Upper lobe of right lung (tissue), 1 donor: ENCODE measurements at places on chromosomes 3 and 15.

DNA sequence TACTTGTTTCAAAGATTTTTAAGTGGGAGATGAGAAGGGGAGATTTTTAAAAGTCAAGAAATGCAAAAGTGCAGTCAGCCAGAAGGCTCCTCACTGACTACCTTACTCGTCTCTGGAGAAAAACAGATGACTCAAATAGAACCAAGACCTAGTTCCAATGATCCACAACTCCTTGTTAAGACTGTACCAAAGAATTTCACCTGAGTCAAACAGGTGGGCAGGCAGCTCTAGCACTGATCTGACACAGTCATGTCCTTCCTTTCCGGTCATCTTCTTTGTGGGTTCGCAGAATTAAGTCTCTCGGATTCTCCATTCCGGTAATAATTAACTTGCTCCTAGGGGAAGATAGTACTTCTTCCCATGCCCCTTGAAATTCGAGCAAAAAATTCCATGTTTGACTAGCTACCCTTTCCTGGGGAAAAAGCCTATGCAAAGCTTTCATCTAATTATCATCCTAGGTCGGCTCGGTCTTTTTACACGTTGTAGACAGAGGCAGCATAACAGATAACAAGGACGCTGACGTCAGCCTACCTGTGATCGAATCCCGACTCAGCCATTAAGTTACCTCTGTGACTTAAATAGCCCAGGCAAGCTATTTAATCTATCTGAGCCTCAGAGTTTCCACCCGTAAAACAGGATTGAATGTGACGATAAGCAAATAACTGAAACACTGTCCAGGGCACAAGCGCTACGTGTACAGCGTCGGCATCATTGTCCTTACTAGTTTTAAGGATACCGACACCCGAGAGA lies 758 bp downstream of the SELENOK start:
- DNase-seq, result no peak

GRCh38 chr3:122564155-122564912 lies at the start of the genes DTX3L and PARP9:
Gene DTX3L, plus strand, starts transcription at chr3:122564338. Its CDS starts 89 bp downstream, at chr3:122564427.
Gene PARP9, minus strand, starts transcription at chr3:122564300. Its CDS starts 4,680 bp downstream, at chr3:122559620.
- DNase-seq, result peak; percentile 95

GRCh38 chr3:85603378-85603777 lies 644.6 kb downstream of the CADM2 start:
- no peak for DNase-seq

DNA sequence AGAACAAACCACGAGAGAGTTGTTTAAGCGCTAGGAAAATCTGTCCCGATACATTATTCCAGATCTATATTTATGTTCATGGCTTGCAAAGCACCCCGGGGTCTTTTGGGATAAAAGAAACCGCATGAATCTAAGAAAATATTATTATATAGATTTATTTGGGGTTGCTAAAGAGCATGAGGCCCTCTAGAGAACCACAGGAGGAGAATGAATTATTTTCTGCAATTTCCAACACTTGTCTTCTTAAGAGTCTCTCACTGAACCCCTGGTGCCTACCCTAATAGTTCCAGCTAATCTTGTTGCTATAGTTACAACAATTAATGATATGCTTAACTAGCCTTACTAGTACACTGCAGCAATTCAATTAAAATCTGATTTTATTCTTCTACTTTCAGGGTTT lies 79.6 kb downstream of the ARRDC4 start:
- DNase-seq, result no peak

GRCh38 chr3:46091741-46092701 lies 64.7 kb upstream of the XCR1 start:
- DNase-seq, result no peak

DNA sequence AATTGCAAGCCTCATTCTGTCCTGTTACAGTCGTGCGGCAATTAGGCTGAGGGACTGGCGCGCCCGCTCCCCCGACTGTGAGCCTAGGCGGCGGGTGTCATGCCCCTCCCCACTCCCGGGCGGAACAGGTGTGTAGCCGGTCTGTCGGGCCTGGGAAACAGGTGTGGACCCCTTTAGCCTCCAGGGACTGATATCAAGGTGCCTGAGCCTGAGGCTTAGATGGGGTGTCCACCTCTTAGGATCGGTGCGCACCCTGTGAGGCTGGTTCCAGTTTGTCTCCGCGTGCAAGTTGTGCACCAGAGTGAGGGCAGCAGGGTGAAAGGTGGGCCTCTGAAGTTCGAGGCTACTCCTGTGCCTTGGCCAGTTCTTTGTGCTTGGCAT lies 686 bp downstream of the VPS8 start:
- DNase-seq, result peak; percentile 67

GRCh38 chr15:57943171-57943570 lies 122.3 kb downstream of the ALDH1A2 start:
- DNase-seq, result no peak

DNA sequence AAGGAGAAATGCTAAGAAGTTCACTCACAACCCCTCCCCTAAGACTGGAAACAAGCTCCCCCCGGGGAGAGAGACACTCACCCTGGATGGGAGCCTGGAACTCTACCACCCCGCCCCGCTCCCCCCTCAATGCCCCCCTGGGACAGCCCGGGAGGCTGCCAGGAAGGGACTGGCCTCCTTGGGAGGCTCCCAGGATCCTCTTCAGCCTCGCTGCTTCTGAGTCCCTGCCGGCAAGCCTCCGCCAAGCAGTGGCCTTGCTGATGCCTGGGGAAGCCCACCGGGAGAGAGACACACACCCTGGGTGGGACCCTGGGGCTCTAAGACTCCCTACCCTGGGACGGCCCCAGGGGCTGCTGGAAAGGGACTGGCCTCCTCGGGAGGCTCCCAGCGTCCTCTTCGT lies 33.4 kb downstream of the CPEB1 start:
- no peak for DNase-seq

DNA sequence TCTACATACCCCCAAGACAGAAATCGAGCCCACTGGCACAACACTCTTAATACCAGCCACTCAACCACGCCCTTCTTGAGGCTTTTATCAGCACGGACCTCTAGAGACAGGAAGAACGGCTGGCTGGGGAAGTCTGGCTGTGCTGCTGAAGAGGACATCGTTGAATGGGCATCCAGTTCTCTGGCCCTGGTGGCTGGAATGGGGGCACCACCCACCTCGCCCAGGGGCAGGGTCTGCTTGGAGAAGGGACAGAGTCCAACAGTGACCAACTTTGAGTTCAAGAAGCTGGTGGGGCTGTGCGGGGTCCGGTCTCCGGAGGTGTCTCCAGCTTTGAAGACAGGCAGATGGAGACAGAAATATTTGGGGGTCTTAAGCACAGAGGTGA lies 77.5 kb downstream of the ATP10A start:
- DNase-seq, result no peak

DNA sequence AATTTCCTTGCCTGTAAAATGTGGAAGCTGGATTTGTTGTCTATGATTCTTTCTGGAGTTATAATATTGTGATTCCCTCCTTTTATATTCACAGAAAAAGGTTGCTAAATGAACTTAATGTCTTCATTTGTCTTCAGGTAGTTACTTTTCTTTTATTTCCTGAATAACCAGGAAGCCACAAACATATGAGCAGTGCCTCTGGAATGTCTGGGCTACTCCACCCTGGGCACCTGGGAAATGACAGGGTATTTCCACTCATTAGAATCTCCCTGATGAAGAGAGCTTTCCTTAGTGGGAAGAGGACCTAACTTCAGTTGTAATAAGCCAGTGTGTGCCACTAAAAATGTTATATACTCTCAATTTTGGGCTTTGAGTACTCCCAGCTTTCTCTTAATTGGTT lies 3.8 kb upstream of the SLMAP start:
- DNase-seq, result no peak

DNA sequence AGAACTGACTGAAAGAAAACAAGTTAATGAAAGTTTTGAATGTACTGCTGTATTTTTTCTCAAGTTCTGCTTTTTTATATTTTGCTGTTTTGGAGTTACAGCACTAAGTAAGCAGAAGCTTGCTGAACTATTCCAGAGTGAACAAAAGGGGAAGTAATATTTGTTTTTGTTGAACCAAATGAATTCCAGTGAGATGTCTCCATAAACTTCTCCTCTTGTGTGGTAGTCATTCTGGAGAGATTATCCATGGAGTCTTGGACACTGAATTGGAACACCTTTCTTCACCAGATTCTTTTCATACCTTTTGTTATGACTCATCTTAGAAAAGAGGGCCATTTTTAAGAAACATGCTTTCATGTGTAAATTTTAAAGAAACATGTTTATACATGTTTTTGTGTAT lies 8.8 kb downstream of the ANKUB1 start:
- no peak for DNase-seq

DNA sequence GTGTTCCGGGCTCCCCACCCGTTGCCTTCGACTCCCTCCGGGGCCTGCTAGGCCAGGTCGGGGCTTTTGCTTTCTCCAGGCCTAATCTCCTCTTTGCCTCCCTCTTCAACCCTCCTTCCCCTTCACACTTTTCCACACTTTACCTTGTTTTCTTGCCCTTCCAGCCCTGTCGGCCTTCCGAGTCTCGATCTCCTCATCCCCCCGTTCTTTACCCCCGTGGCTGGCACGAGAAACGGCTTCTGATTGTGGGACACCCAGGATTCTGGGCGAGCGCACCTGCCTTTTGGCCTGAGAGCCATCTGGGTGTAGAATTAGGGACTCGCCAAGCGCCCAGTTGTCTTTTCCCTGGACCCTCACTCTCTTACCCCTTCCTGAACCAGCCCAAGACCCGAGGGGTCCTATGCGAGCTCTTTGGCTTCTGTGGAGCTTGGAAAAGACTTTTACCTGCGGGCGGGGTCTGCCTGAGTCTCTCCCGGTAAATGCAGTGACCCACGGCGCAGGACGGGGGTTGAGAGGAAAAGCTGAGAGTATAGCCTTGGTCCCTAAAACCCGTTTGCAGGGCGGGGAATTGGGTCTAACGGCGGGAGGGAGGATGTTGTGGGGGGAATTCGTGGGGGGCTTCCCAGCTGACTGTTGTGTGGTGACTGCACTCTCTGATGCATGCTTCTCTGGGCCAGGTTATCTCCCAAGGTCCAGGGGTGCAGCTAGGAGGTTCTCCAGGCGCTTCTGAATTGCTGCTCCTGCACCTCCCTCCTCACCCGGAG lies 5.5 kb upstream of the ONECUT1 start:
- DNase-seq, result no peak

DNA sequence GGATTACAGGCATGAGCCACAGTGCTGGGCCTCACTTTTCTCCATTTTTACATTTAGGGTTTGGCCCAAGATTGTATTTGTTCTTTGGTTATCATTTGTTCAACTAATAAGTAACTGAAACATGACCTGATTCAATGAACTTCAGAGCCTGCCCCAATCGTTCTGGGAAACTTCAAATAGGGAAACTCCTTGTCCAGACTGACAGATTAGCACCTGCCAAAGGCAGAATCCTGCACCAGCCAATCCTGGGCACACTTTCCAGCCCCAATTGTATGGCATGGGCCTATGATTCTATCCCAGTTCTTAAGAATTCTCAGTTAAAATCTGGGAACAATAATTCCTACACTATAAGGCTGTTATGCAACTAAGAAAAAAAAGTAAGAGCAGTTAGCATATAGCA lies 18.3 kb upstream of the RAB43 start:
- DNase-seq, result no peak

- no peak for DNase-seq
Observed at GRCh38 chr3:171279972-171280371, 180.2 kb downstream of the TNIK start.

GRCh38 chr3:135444058-135444457 lies 521.5 kb upstream of the PPP2R3A start:
- no peak for DNase-seq

DNA sequence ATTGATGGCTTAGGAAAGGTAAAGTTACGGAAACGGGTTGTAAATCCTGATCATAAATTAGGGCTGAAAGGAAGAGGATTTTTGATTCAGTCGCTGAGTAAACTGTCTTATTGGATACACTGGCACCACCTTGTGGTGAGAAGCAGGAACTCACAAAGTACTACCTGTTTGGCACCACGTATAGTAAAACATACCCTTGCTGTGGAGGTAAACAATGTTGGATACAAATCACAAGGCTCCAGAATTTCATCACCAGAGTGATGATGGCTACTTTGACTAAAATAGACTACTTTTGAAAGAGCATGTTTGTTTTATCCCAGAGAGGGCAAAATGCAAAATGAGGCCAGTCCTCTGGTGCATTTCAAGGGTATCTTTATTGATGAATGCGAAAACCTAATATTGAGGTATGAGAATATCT lies 216.9 kb downstream of the IGSF11 start:
- DNase-seq, result no peak

GRCh38 chr3:174325834-174326700 lies 533.1 kb upstream of the NAALADL2 start:
- DNase-seq, result no peak

GRCh38 chr3:152381881-152382295 lies 113.2 kb downstream of the MBNL1 start:
- DNase-seq, result no peak

GRCh38 chr3:134366221-134366927 lies 7.9 kb downstream of the AMOTL2 start:
- no peak for DNase-seq

GRCh38 chr3:185960522-185961288 lies 22.9 kb upstream of the TRA2B start:
- DNase-seq, result no peak

- no peak for DNase-seq
Observed at GRCh38 chr3:14216257-14217048, 37.8 kb downstream of the LSM3 start.

DNA sequence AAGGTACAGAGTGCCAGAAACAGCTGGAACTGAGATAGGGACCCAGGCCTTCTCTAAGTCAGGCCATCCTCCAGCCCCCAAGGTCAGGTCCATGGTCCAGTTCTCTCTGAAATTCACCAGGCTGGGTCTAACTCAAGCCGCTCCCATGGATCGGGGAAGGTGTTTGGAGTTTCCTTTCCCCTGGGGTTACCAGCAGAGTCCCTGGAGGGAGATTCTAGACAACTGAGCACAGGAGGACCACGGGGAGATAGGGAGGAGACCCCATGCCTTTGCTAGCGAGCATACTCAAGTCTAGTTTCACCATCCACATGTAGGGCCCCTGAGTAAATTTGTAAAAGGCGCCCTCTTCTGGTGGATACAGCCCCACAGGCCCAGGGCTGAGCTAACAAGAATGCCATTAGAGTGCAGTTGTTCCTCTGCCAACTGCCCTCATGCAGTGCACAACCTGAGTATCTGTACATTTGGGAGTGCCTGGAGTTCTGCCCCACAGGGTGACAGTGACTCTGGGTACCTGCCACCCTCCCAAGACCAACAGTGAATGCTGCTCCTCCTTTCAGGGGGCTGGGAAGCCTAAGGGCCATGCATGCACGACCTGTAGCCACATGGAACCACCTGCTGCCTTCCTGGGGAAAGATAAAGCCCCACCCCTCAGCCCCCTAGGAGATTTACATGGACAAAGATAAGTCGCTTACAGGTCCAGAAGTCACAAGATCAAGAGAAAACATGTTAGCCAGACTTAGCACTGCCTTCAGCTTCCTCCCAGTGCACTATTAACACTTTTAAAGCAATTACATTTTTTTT lies 89.0 kb downstream of the IQSEC1 start:
- no peak for DNase-seq
